CD4-positive, alpha-beta T cell treated with Interleukin-15 for 4 hours (primary cell): ENCODE measurements at places on chromosomes 3 and 15.

GRCh38 chr3:73045391-73045790 lies 16.1 kb upstream of the EBLN2 start:
- no peak for DNase-seq

DNA sequence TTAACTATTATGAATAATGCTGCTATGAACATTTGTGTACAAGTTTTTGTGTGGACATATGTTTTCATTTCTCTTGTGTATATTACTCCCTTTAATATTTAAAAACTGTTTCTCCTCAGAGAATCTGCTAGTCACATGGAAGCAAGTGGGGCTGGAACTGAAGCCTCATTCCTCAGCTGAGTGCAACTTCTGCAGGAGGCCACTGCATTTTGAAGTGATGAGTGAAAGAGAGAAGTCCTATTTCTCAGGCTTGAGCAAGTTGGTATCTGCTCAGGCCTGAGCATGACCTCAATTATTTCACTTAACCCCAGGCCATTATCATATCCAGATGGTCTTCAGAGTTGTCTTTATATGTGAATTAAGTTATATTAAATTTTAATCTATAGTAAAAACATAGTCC lies 11.5 kb downstream of the TLR9 start:
- DNase-seq = no peak

DNA sequence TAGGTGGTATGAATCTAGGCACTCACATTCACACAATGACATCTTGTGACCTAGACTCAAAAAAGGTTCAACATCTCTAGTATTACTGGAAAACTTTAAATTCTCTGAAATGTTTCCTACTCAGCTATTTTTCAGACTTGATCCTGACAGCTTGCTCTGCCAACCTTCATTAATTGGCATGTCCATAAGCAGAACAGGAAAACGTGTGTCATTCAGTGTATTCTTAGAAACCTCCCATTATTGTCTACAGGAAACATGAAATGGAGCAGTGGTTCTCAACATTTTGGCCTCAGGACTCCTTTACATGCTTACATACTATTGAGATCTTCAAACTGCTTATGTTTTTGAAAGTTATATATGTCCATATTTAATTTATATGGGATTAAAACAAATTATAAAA lies 363.2 kb downstream of the NAALADL2 start:
- no peak for DNase-seq

GRCh38 chr15:23647421-23648370 lies at the start of gene MAGEL2:
Gene MAGEL2 (minus strand): TSS chr15:23647867. CDS start chr15:23647742, 125 bp downstream.
- DNase-seq = no peak

- no peak for DNase-seq
These were observed 16.7 kb upstream of the PPP1R2 start for GRCh38 chr3:195559723-195560409.

GRCh38 chr15:49308686-49309085 lies 114.4 kb upstream of the FGF7 start:
- DNase-seq = no peak

- DNase-seq = no peak
These were observed 268.6 kb downstream of the SV2B start for GRCh38 chr15:91368611-91369010.

DNA sequence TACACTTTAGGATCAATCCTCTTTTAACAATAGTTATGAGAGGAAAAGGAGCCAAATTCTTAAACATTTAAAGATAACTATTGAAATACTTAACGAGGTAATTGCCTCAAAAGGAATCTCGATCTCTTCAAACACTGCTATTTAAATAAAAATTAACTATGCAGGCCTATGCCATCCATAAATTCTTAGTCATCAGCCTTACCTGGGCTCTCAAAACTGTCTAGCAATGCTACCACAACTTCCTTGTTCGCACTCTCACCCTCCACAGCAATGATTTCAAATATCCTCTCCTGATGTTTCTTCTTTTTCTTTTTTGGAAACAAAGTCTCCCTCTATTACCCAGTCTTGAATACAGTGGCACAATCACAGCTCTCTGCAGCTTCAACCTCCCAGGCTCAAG lies 12.3 kb downstream of the ETFA start:
- no peak for DNase-seq

DNA sequence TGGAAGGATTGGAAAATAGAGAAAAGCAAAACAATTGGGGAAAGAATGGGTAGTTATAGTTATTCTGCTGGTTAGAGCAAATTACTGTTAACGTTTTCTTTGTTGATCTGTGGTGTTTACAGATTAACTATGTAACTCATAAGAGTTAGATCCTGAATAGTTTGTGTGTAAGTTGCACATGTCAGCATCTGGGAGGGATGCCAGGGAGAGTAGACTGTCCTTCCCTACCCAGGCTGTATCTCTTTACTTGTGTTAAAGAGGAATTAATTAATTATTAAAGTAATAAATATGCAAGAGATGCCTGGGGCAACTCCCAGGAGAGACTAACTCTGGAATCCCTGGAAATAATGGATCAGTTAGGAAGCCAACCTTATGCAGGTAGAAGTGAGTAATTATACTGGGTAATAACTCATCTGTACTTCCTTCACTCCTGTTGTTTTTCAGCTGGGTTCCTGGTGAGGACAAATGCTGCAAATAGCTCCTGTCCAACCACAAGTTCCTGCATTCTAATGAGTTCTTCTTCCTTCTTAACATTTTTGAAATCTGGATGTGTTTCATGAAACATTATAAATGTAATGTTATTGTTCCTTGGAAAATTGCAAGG lies 18.9 kb downstream of the GHRL start:
- no peak for DNase-seq
